NCI-H187 (cell line): ENCODE measurements at places on chromosomes 13 and 19.

DNA sequence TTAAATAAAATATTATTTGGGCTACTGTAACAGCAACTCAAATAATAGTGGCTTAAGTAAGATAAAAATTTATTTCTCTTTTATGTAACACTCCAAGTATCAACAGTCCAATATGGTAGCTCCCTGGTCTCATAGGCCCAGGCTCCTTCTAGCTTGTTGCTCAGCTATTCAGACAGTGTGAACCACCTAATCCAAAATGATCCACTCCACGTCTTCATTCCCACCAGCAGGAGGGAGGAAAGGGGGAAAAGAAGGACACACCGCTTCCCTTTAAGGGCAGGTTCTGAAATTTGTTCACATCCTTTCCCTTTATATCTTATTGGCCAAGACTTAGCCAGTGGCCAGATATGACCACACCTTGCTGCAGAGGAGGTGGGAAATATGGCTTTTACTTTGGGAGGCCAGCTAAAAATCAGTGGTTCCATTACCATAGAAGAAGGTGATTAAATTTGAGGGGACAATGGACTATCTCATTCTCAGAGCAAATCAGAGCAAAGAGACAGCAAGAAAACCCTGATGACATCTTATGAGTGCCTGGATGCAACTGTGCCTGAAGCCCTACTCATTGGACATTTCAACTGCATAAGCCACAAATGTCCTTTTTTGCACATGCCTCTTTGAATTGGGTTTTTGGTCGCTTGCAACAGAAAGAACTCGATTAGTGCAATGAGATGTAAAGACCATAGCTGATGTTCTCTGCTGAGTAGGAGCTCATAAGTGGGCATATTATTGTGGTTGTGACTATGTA is 7.0 kb upstream of the EPOR start:
- no peak for DNase-seq

GRCh38 chr13:23984546-23984945 is 87.2 kb upstream of the C1QTNF9B start:
- no peak for DNase-seq

DNA sequence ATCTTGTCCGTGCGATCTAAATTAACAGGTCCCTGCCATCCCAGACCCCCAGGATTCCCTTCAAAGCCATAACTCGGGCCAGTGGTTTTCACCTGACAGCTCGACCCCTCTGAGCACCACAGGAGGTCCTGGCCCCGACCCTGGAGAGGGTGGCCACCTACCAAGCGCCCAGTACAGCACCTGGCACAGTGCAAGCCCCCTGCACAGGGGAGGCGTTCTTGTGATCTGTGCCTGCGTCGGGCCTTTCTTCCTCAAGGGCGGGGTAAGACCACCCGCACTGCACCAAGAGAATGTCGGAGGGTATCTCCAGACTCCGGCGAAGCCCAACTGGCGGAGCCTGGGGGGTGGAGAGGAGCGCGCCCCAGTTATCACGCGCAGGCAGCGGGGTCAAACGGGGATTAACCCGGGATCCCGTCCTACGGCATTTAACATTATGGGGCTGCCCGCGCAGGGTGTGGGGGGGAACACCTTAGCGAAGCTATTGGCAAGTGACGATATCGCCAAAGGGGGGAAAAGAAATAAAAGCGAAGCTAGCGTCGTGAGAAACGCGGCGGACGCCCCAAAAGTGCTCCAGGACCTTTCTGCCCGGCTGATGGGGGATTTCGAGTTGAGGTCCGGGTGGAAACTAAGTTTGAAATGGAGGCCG is 1.3 kb upstream of the HNRNPL start:
- DNase-seq: no peak

- DNase-seq: no peak
Measured at GRCh38 chr13:113816254-113816929, 47.5 kb downstream of the GAS6 start.

- DNase-seq: no peak
Measured at GRCh38 chr13:82963226-82964099, 918.8 kb downstream of the SLITRK1 start.

GRCh38 chr19:5985098-5985783 is 7.3 kb upstream of the RANBP3 start:
- DNase-seq: no peak

DNA sequence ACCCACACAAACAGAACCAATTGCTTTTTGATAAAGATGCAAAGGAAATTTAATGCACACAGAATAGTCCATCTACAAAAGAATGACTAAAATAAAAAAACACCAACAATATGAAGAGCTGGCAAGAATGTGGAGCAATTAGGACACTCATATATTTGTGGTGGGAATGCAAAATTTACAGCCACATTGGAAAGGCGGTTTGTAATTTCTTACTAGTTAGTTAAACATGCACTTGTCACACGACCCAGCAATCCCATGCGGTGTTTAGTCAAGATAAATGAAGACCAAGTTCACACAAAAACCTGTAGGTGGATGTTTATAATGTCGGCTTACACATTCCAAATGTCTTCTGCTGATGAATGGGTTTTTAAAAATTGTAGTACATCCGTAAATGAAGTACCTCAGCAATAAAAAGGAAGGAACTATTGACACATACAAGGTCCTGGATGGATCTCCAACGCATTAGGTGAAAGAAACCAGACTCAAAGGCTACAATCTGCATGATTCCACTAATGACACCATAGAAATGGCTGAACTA is 5.2 kb downstream of the GRTP1 start:
- DNase-seq: no peak

DNA sequence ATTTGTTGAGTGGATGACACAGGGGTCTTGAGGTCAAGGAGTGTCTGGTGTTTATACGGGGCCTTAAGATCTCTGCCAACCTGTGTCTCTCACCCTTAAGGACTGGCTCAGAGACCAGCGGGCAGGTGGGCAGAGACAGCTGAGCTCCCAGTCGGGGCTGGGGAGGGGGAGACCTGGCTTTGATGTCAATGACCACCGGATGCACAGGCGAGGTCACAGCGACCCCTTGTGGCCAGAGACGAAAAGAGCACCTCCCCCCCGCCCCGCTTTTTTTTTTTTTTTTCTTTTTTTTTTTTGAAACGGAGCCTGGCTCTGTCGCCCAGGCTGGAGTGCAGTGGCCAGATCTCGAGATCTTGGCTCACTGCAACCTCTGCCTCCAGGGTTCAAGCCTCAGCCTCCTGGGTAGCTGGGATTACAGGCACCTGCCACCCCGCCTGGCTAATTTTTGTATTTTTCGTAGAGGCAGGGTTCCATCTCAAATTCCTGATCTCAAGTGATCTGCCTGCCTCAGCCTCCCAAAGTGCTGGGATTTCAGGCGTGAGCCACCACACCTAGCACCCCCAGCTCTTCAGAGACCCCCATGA is 12.1 kb upstream of the KLK14 start:
- no peak for DNase-seq

- no peak for DNase-seq
Measured at GRCh38 chr19:42402376-42403116, 12.4 kb upstream of the CNFN start.

DNA sequence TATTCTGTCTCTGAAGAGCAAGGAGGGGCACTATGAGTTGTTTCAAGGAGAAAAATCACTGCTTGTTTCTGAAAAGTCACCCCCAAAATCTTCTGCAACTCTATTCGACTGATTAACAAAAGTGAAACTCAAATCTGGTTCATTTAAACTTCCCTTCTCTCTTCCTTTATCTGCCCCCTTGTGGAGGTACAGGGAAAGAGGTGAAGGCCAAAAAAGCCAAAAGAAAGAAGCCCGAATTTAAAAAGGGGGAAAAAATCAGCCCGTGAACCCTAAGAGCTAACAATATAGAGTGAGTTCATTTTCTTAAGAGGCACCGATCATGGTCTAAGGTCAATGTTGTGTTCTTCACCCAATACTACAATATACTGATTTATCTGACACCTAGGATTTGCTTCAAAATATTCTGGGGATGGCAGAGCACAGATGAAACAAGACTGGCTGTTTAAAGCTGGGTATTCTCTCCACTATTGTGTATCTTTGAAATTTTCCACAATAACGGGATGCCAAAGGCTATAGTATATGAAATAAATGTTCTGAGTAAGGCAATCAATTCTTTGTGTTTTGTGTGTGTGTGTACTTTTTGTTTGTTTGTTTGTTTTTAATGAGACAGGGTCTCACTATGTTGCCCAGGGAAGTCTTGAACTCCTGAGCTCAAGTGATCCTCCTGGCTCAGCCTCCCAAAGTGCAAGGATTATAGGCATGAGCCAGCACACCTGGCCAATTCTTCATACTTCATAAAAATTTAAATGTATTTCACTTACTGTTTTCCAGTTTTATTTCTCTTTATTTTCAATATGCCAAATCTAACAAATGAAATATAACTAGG is 55.0 kb upstream of the EEF1AKMT1 start:
- no peak for DNase-seq

DNA sequence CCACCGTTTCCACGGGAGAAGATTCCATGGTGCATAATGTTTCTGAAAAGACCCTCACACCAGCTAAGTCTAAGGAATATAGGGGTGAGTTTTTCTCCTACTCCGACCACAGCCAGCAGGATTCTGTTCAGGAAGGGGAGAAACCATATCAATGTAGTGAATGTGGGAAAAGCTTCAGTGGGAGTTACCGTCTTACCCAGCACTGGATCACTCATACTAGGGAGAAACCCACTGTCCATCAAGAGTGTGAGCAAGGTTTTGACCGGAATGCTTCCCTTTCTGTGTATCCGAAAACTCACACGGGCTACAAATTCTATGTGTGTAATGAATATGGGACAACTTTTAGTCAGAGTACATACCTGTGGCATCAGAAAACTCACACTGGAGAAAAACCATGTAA is 19.1 kb downstream of the ZNF473 start:
- no peak for DNase-seq

DNA sequence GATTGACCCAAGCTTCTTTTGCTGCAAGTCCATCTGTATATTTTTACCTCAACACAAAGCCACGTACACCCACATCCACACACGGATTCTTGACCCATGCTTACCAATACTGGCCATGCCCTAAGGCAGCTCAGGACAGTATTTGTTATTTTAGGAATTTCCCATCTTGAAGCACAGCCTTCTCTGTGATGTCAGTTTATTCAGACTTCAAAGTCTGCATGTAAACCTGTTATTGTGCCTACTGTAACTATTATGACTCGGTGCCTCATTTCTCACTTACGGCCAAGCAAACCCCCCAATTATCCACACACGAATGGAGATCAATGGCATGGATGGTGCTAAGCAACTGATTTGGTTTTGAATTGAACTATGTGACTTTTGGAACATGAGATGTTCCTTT is 17.5 kb downstream of the CLDN10 start:
- no peak for DNase-seq

- no peak for DNase-seq
Measured at GRCh38 chr13:35764326-35765015, 288.0 kb upstream of the MAB21L1 start.

- no peak for DNase-seq
Measured at GRCh38 chr13:92994056-92994455, 232.6 kb upstream of the GPC6 start.

GRCh38 chr19:5250127-5250659 is 90.4 kb downstream of the PTPRS start:
- no peak for DNase-seq

DNA sequence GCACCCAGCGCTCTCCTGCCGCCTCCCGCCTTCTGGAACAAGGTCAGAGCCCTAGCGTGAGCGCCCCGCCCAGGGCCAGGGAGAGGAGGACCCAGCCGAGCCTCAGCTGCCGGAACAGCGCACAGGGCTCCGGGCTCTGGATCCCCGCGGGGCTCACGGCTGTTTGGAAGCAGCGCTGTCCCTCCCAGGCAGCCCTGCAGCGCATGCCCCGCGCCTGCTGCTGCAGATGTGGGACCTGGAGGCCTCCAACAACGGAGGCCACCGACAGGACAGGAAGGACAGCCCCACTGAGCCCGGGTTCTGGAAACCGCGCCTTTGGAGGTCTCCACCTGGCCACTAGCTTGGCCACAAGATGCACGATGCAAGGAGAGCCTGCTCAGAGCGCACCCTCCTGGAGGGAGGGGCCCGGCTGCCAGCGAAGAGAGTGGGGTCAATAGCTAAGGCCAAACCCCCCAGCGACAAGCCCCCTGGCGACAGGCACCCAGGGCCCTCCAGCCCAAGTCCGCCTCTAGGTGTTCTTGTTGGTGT is 12.6 kb downstream of the ZSCAN18 start:
- DNase-seq: no peak
